IMR-90 (cell line): ENCODE measurements at places on chromosomes 2 and 18. TPM values are rescaled to one million over a fixed set of nuclear protein-coding genes. Genes with fewer than 3 reads are reported as not detected.

The TRIM43 gene
- polyA plus RNA-seq = not detected in 2 replicates

DNA sequence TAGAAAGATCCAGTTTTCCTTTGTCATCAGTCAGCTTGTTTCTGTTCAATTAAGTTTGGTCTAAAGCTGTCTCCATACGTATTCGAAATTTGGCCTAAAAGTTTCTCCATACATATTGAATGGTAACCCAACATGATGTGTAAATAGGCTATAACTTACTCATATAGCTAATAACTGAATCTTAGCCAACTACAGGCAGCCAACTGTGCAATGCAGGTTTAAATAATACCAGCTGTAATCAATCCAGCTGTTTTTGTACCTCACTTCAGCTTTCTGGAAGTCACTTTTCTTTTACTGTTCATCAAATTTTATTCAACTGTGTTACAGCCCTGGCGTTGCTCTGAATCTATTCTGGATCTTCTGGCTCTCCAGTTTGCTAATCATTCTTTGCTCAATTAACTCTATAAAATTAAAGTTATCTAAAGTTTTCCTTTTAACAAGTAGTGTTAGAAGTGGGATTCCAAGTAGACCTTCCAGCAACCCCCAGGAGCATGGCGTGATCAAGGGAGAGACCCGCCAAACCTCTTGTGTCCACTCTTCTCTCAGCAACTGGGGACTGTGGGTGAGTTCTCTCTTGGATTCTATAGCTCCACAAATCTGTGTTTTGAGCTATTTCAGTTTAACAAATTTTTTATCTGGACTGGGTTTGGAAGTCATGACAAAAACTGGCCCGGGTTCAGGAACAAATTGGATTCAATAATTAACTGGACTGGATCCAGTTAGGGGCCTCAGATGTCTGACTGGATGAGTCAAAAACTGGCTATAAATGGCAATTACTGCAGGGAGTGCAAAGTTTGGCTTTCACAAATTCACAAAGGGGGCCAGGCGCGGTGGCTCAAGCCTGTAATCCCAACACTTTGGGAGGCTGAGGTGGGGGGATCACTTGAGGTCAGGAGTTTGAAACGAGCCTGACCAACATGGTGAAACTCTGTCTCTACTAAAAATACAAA lies 329.7 kb upstream of the ST6GAL2 start:
- no peak for DNase-seq

The C2orf81 gene
- polyA plus RNA-seq = 0.26 and 0.74 TPM in 2 replicates

DNA sequence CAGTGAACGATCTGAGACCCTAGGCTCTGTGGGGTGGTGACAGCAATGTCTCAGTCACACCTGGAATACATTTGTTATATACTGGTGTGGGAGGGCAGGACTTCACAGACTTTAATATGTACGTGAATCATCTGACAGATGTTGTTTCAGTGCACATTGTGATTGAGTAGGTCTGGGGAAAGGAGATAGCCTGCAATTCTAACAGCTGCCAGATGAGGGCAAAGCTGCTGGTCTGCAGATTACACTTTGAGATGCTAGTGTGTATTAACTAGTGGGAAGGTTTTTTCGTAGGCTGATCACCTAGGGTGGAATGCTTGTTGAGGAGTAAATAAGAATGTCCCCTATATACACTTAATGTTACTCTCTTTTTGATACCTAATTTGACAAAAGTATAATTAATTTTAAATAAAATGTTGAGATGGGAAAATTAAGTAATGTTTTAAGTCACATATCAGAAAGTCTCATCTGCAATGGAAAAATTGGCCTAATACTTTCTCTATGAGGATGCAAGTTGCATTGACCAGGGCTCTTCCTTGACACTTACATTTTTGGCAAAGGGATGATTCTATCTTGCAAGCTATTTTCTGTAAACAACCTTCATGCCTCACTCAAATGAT lies 496.9 kb upstream of the HNMT start:
- DNase-seq = no peak

The FBXO15 gene
- 1.5 and 2.0 TPM in 2 replicates for polyA plus RNA-seq

The PRSS56 gene
- polyA plus RNA-seq = not detected in 2 replicates

DNA sequence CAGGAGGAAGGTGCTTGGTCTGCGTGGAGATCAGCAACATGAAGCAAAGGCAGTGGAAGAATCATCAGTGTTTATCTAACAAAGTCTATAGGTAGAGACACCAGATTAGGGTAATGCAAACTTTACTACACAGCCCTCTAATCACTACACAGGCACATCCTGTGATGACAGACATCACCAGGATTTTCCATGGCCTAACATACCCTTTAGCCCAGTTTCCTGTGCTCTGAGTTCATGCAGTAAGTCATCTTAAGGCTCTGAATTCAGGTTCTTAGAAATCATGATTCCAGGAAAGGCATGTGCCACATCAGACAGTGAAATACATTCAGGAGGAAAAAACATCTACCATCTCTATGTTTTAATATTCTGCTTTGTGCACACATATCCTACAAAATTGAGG lies 708.5 kb upstream of the SLC8A1 start:
- no peak for DNase-seq

The AQP4 gene
- not detected in 2 replicates for polyA plus RNA-seq

DNA sequence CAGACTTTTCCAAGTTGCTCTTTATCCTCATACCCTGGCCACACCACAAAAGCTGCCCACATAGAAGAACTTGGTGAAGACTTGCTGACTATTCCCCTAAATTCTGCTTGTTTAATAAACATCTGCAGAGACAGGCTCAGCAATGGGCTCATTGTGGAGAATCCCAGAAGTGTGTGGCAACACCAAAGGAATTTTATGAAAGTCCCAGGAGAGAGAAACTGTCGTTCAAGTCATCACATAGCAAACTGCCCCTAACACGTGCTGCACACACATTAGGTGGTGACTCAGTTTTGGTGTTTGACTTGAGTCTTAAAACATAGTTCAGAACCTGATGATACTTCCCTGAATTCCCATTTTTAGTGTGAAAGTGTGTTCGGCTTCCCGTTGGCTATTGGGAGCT lies 38.6 kb downstream of the CYP1B1 start:
- DNase-seq = no peak
